ENCODE measurements at places on chromosomes 6 and 20.

DNA sequence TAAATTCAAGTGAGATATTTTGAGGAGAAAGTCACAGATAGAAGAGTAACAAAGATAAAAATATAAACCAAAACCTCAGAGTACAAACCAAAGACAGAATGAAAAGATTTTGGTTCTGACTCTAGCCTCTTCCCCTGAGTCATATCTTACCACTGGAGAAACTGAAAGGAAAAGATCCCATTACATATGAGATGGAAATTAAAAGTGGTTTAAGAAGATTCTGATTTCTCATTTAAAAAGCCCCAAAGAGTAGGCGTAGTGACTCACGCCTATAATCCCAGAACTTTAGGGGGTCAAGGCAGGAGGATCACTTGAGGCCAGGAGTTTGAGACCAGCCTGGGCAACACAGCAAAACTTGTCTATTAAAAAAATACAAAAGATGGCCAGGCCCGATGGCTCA lies 30.6 kb downstream of the SPINT4 start:
- no peak for DNase-seq

- DNase-seq = no peak
Measured at GRCh38 chr6:13027207-13027606, 301.1 kb downstream of the TBC1D7 start.

DNA sequence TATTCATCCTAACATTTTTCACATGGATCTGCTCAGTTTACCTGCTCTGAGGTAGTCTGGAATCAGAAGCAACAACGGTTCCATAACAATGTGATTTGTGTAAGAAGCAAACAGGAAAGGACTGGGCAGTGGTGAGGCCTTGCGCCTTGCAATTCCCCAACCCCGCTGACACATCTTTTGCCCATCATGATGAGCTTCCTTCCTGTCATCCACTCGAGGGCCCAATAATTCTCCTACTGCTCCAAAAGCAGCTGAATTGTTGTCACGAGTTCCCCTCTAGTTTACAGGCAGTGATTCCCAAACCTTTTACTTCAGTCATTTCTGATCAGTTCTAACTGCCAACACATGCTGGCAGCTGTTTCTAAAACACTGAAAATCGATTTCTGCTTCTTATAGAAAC lies 22.9 kb downstream of the STX7 start:
- peak; percentile 45 for DNase-seq

DNA sequence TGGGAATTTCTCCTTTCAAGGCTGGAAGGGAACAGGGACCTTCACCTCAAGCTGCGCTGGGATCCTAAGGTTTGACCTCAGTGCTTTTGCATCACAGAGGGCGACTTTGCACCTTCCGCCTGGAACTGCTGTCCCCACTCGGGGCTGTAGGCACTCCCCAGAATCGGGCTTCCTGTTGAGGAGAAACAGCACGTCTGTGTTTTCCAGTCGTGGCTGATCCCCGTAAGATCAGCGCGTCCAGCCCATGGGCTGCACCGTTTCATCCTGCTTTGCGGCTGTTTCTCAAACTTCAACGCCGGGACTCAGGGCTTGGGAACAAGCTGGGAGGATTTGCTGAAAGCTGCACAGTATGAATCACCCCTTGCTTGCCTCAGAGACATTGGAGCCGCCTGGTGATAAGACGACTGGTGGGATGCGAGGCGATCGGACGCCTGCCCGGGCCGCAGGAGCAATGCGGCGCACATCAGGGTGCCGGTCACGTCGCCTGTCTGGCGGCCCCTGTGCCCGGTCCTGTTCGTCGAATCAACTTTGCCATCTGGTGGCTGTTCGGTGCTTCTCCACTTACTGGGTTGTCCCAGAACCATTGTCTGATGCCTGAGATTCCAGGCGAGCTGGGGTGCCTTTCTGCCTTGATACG lies 53.6 kb upstream of the FRMD1 start:
- DNase-seq = no peak

GRCh38 chr6:72894091-72894490 lies 272.2 kb downstream of the KCNQ5 start:
- DNase-seq = no peak

DNA sequence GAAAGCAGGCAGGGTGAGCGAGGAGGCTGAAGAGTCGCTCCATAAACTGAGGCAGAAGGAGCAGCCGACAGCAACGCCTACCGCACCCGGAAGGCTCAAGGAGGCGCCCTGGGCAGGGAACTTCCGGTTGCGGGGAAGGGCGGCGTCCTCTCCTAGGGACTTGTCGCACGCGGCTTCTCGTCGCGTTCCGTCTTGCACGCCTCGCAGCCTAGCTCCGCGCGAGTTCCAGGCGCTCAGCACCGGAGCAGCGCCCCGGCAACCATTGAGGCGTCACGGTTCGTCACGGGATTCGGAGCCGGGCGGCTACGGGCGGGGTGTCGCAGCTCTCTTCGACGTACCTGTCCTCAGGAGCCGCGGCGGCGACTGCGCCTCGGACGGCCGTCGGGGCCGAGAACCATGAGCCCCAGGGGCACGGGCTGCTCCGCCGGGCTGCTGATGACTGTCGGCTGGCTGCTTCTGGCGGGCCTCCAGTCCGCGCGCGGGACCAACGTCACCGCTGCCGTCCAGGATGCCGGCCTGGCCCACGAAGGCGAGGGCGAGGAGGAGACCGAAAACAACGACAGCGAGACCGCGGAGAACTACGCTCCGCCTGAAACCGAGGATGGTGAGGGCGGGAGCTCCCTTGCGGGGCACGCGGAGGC lies at the start of gene SPACA1:
Gene SPACA1, plus strand, starts transcription at position 332 of the 641 bp plus-strand sequence. Its CDS starts 65 bp downstream, at position 397.
- no peak for DNase-seq

DNA sequence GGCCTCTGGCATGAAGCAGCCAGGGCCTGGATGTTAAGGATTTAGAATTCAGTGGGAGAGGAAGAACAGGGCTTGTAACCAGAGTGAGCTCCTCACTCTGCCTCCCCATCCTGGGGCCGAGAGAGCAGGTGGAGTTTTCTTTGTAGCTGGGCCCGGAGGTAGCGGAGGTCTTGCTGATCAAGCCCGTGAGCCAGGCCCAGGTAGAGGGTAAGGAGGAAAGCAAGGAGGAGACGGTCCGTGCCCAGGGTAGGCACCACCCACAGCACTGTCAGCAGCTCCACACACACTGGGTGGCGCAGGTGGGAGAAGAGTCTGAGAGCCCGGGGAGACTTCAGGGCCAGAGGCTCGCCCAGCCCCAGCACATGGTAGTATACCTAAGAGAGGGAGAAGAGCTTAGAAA lies 2.1 kb upstream of the PPP1R18 start:
- DNase-seq = no peak

GRCh38 chr6:42813906-42814444 lies 32.1 kb downstream of the BICRAL start:
- no peak for DNase-seq

DNA sequence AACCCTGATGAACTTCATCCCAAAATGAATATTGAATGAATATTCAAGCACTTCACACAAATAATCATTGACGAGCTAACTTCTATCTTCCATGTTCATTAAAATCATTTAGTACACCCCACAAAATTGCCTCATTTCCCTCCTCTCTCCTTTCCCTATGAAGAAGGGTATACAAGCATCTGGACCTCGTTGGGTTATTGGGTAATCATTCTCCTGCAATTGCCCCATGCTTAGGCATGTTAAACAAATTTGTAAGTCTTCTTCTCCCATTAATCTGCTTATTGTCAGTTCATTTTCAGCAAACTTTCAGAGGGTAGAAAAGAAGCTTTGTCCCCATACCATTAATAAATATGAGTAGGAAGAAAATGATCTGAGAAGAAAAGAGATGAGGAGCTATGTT lies 27.6 kb downstream of the PRKN start:
- no peak for DNase-seq

All from muscle of arm (tissue), 14 donors.